ENCODE measurements at places on chromosomes 1 and 21.

DNA sequence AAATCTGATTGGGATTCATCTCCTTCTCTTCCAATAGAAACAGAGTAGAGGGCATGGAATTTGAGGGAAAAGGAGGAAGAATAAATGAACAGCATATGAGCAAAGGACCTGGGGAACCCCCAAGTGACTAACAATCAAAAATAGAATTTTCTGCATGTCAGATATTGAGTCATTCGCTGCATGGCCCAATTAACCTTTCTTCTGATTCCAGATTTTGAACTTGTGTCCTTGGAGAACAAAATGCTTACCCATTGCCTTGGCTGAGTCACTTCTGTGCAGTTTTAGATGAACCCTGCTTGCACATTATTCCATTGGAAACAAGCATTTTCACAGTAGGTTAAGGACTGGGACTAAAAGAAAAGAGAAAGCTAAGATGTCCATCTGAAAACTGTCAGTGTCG lies 390.5 kb downstream of the ST6GALNAC3 start:
- DNase-seq = no peak

DNA sequence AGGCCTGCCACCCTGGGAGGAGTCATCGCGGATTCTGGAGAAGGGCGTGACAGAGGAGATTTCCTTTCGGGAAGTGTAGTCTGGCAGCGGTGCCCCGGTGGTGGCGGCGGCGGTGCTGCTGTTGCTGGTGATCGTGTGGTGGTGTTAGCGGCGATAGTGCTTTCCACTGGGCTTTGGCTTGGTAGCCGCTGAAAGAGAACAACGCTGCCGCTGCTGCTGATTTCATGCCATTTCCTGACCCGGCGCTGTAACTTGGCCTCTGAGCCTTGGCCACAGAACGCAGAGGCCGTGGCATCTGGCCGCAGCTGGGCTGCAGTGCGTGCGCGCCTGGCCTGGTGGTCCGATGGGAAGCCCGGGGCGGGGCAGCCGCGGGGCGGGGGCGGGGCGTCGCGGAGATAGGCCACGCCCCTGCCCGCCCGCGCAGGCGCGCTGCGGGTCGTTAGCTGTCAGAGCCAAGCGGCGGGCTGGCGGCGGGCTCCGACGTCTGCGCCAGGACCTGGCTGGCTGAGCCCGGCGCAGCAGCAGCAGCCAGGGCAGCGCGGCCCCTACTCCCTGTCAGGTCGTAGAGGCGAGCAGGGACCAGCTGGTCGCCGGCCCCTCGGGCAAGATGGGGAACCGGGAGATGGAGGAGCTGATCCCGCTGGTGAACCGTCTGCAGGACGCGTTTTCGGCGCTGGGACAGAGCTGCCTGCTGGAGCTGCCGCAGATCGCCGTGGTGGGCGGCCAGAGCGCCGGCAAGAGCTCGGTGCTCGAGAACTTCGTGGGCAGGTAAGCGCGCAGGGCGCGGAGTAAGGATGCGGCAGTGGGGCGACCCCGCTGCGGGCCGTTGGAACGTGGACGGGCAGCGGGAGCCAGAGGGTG lies at the start of gene DNM3:
TSS of gene DNM3 (plus strand) at position 449 of the 861 bp plus-strand sequence. CDS start at position 608, 159 bp downstream.
- DNase-seq = peak; percentile 66

- no peak for DNase-seq
These were observed 20.4 kb downstream of the ARHGEF19 start for GRCh38 chr1:16191916-16192546.

DNA sequence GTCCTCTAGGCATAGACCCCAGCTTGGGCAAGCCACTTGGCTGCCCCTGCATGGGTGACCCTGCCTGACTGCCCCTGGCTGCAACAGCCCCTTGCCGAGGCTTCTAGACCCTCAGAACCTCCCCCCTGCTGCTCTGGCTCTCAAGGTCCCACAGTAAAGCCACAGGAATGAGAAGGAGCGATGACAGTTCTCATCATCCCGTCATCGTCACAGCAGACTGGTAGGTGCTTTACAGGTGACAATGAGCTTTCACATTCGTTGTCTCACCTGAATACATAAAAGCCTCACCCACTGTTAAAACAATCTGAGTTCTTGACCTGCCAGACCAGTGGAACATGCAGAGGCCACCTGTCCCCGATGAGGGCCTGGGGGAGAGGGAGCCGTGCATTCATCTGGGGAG lies 36.0 kb upstream of the GPR157 start:
- DNase-seq = no peak

DNA sequence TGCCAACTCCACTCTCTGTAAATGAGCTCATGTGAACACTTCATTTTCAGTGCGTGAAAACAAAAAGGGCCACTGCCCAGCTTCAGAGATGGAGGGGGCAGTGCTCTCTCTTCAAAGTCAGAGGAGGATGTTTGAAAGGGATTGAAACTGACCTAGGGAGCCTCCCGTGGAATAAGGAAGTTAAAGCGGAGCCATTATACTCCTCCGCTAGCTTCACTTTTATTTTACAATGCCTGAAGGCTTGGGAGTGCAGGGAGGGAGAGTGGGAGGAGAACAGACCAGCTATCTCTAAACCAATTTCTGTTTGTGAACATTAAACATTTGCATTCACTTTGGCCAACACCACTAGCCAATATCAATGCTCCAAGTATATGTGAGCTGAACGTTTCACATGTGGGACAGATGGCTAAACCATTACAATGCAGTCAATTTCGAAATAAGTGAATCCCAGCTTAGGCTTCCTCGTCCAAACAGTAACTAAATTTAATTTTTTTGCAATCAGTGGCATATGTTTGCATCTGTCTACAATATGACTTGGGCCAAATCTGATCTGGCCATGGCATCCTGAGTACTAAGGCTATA lies 126.9 kb downstream of the ESRRG start:
- DNase-seq = no peak

DNA sequence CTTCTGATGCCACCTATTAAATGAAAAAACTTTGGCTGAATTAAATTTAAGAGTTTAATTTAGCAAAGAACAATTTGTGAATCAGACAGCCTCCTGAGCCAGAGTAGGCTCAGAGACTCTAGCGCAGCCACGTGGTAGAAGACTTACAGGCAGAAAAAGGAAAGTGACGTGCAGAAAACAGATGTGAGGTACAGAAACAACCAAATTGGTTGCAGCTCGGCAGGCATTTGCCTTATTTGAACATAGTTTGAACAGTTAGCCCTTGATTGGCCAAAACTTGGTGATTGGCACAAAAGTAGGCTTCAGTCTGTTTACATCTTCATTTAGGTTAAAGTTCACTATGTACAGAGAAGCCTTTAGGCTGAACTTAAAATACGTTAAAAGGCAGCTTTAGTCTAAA lies 22.9 kb downstream of the TCP10L start:
- DNase-seq = no peak

DNA sequence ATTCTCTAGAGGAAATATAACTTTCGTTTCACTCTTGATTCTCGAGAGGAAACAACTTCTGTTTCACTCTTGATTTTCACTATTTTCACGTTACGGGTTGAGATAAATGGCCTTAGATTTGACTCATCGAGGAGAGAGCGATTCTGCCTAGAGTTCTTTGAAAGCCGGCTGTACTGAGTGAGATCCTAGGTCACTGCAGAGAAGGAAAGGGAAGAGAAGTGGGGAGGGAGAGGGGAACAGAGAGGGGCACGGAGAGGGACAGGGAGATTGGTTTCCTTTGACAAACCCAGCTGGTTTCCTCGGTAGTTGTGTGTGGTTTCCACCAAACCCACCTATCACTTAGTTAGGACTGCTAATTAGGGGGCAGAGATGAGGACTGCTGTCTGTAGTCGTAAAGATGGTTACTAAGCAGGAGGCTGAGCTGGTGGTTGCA lies 21.6 kb upstream of the GPR137B start:
- no peak for DNase-seq

GRCh38 chr1:43337588-43337987 lies at the start of gene MPL:
MPL (plus strand) TSS chr1:43337818; CDS start chr1:43337849, 31 bp downstream.
- no peak for DNase-seq

GRCh38 chr1:14479865-14480264 lies 118.6 kb upstream of the KAZN start:
- no peak for DNase-seq

Measured in stimulated activated CD4-positive, alpha-beta T cell treated with anti-CD3 and anti-CD28 coated beads, Interleukin-2, amount 100 ng/mL, for 4 hours (primary cell).